K562 (cell line): ENCODE measurements at places on chromosomes 1 and 21. TPM values are rescaled to one million over a fixed set of nuclear protein-coding genes. Genes with fewer than 3 reads are reported as not detected.

DNA sequence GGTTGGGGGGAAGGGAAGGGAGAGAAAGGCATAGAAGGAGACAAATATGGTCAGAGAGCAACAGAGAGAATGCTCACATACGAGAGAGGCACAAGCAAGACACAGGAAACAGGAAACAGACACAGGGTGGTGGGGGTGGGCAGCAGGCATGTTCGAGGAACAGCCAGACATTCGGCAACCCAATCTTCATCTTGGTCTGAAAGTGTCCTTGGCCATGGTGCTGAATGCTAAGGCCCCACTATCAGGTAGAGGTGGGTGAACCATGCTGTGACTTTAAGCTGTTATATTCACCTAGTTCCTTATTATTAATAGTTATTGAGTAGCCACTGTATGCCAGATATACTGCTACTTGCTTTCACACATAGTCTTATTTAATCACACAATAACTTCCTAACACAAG is 109.2 kb downstream of the DDX20 start:
- peak; percentile 4 for DNase-seq

DNA sequence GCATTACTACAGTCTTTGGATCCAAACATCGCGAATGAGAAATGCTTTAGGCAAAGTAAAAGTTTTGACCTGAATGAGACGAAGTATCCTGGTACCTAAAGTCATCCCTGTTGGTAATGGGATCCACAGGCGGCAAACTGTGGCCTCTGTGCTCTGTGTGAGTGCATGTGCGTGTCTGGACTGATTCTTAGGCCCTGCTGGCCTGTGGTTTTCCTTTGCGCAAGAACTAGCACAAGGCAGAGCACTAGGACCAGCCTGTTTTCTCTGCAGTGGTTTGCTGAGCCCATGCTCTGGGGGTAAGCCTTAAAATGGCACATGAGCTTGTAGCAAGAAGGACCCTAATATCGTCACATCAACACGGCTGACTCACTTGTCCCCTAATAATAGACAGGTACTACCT is 251.2 kb downstream of the DSCAM start:
- no peak for DNase-seq

DNA sequence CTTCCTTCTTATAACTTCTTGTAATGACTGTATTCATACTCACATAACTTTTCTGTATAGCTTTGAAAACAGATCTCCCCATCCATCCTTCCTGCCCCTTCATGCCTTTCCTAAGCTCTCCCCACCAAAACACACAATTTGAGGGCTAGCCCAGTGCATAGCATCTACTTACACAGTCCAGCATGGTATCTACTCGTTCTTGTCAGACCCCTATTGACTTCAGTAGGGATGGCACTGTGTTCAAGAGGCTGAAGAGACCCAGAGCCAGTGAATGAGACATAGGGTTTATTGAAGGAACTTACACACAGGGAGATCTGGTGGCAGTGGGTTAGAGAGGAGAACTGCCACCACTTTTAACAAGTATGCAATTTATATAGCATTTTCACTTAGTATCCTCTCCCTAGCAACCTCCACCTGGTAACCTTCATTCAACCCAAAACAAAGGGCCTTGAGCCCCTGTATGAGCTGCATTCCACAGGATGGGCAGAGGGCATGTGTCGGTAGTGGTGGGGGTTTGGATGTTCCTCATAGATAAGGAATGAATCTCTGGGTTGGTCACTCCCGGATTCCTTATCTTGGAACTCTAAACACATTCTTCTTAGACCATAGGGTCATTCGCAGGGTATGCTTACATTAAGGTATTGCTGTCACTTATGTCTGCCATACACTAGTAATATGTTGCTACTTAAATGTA is 64.9 kb upstream of the GNG12 start:
- DNase-seq: peak; percentile 42

DNA sequence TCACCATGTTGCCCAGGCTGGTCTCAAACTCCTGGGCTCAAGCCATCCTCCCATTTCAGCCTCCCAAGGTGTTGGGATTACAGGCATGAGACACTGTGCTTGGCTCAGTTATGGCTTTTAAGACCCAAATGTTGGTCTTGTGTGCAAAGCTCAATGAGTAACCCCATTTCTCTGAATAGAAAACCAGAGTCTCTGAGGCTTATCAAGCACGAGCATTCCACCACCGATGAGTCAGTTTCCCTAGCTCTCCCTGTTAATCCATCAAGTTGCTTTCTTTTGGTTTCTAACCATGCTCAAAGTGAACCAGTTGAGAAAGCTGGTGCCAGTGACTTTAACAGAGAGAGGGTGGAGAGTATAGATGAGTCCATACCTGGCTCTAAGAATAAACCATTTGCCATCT is 350.9 kb upstream of the ADGRL2 start:
- DNase-seq: no peak

GPR137B gene
- total RNA-seq: 0.49 and 0.62 TPM in 2 replicates
